ENCODE measurements at places on chromosomes 6 and 20.

DNA sequence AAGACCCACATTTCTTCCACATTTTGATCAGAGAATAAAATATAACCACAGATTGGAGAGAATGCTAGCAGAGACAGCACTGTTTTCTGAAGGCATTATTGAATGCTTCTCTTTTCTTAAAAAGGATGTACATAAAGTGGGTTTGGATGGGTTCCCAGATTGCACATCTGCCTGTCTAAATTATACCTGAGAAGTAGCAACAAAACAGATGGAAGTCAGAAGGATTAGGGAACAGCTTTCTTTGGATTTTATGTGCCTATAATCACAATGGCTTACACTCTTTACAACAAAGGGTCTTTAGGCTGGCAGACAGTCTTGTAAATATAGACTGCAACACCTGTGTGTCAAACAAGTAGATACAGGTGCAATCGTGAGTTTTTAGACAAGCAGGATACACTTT is 622.2 kb upstream of the MANEA start:
- DNase-seq = no peak

DNA sequence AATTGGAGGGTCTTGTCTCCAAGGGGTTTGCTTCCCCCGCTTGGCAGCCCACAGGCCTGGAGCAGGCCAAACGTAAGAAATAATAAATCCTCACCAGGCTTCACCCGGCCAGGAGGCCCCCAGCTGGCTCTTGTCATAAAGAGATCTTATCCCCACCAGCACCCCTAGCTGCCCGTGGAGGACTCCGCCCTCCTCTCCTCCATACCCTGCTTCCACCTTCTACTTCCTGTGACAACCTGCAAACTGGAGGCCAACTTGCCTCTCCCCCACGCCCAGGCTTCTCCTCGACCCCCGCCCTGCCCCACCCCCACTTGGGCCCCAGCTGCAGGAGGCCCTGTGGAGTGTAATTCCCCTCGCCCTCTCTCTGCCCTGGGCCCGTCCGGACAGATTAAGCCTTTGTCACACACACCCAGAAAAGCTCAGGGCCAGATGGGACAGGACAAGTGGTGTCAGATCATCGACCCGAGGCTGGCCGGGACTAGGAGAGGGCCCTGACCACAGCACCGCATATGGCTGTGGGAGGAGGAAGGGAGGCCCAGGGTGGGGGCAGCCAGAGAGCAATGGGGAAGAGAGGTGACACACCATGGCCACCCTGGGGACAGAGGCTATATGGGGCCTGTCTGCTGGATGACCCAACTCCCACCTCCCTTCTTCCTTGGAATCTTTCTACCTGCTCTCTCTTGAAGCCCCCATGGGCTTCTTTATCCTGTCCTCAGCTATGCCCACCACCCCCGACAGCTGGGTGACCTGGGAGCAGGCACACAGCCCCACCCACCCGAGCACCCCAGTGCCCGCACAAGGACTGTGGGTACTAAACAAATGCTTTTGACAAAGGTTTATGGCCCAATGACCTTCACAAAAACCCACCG is 3.9 kb downstream of the NOL4L start:
- no peak for DNase-seq

DNA sequence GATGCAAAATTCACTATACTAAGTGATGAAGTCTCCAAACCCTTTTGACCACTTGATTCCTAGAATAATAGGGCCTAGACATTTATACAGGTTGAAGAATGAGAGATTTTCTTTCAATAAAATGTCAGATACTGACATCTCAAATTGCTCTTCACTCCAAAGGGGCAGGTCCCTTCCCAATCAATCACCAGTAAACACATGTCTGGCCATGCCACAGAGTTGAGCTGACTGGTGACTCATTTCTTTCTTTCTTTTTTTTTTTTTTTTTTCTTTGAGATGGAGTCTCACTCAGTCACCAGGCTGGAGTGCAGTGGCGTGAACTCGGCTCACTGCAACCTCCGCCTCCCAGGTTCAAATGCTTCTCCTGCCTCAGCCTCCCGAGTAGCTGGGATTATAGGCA is 388.6 kb upstream of the BTBD3 start:
- DNase-seq = peak; percentile 28

GRCh38 chr6:168022488-168023321 is 25.2 kb downstream of the KIF25 start:
- DNase-seq = no peak

GRCh38 chr20:24535941-24536730 is 66.7 kb downstream of the SYNDIG1 start:
- no peak for DNase-seq

DNA sequence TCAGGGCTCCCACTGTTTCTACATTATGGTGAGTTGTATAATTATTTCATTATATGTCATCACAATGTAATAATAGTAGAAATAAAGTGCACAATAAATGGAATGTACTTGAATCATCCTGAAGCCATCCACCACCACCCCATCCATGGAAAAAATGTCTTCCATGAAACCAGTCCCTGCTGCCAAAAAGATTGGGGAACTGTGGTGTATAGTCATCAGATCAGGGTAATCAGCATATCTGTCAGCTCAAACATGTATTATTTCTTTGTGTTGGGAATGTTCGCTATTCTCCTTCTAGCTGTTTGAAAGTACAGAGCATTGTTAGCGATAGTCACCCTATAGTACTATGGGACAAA is 33.8 kb upstream of the SLC22A23 start:
- no peak for DNase-seq

Data from iris pigment epithelial cell (primary cell).